ENCODE measurements at places on chromosomes 6 and 20.

DNA sequence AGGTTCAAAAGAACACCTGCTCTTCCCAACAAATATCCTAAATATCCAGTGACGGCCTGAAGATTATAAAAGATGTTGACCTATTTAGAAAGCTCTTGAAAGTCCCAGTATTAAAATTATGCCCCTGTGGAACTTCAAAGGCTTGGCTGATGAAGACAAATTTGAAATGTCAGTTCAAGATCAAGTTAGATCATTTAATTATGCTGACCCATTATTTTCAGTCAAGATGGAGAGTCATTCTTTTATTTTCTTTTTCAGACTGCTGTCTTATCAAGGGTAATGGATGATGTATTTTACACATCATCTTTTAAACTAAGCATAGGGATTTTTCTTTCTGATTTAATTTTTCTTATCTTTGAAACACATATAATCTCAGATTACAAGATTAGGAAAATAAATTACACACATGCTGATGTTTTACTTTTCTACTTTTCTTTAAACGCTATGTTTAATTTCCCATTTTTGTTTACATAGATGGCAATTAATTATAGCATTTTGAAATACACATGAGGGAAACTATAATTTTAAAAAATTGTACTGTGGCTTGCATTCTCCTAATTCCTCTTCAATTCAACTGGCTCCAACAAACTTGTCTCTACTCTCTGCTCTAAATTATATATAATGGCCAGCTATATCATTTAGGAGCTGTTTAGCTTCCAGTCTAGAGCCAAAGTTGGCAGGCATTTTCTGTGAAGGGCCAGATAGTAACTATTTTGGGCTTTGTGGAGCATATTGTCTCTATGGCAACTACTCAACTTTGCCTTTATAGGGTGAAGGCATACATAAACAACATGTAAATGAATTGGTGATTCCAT is 123.7 kb downstream of the RCAN2 start:
- no peak for DNase-seq

GRCh38 chr6:158230967-158231550 is 62.9 kb downstream of the GTF2H5 start:
- DNase-seq = no peak

DNA sequence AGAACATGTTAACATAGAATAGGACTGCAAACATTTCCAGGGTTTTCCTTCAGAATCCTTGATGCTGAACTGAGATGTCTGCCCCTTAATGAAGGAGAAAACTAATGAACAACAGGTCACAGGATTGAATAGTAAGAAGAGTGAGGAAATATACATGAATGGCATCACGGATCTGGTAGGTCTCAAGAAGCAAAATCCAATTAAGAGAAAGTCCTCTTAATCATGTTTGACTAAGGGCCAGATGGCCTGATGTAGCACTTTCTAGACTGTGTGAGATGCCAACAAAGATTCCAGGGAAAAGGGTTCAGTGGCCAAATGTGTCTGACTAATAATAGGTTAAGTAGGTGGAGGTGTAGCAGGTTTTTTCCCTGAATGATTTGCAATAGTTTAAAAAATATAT is 13.7 kb upstream of the SHPRH start:
- DNase-seq = no peak

- DNase-seq = no peak
Measured at GRCh38 chr6:40568062-40568708, 19.0 kb downstream of the LRFN2 start.

DNA sequence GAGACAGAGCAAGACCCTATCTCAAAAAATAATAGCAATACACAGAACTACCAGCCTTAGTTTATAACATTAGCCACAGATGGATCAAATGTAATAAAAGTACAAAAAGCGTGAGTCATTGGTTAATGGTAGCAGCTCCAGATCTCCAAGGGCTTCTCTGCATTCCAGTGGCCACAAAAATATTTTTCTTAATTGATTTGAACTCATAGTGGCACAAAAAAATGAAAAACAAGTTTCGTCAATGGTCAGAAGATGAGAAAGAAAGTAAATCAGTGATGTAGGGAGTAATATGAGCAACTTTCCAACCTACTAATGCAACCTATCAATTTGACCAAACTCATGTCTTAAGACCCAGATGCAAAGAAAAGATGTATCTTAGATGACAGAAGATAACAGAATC is 79.6 kb downstream of the CEP57L1 start:
- DNase-seq = no peak
